HS-27A (cell line): ENCODE measurements at places on chromosomes 4 and X.

DNA sequence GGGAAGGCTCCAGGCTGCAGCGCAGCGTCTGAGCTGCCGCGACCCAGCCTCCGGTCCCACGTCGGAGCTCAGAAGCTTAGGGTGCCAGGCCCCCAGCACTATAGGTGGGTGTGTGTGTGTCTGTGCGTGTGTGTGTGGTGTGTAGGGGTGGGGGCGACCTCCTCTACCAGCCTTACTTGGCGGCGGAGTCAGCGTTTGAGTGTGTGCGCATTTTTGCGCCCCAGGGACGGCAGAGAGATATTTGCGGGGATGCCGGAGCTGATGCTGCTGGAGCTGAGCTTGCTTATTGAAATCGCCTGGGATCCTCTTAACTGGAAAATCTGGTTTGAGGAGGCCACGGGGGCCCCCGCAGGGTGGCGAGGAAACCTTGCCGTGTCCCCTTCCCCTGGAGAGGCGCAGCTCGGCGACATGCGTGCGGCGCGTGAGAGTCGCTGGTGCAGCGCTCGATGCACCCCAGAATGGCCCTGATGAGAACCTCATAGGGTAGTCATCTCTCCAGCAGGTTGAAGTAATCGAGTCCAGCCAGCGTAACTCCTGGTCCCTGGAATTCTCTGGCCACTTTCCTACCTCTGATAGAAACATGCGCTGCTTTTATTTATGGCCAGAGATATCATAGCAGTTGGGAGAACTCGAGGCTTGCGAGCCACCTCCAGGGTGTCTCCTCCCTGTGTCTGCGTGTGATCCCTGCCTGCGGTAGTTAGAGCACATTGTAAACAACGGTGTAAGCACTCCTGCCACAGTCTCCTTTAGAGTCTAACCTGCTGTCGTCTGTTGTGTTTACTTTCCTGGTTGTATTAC, 2.7 kb downstream of the ADGRL3 start:
- no peak for DNase-seq

DNA sequence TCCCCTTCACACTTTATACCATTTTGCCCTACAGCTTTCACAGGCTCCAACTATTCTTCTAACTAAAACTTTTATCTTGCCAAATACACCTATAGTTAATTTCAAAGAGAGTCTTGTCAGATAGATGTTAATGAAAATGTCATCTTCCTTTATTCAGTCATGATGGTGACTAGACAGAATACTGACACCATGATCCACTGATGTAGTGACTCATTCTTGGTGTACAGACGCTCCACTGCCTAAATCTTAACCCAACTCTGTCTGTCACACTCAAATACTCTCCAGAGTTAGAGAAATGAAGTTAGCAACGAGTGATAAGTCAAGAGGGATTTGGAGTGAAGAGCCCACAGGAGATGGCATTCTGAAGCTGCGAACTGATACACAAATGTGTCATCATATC, 32.1 kb upstream of the HDAC8 start:
- DNase-seq: no peak

DNA sequence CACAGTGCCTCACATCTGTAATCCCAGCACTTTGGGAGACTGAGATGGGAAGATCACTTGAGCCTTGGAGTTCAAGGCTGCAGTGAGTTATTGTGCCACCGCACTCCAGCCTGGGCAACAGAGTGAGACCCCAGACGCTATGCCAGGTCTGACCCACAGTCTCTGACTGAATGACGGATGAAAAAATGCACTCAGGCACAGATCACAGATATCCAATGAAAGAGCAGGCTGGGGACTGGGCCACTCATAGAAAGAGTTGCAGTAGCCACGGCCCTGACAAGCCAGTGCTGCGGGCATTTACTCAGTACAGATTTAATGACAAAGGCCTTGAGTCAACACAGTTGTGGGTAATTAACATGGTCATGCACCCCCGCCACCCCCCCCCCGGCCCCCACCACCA, 22.7 kb downstream of the NUDT6 start:
- DNase-seq: no peak

GRCh38 chr4:2786152-2786671, 6.7 kb upstream of the SH3BP2 start:
- DNase-seq: no peak

DNA sequence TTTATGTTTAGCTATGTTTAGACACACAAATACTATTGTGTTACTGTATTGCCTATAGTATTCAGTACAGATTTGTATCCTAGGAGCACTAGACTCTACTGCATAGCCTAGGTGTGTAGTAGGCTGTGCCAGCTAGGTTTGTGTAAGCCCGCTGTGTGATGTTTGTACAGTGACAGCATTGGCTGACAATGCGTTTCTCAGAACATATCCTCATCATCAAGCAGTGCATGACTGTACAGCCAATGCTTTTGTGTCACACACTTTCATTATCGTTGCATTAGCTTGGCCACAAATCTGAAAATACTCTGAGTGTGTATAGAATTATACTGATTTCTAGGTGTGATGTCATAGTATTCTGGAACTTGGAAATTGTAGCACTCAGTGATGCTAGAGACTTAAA, 63.4 kb downstream of the CLDN34 start:
- DNase-seq: no peak

GRCh38 chrX:13215729-13216128, 104.1 kb downstream of the ATXN3L start:
- no peak for DNase-seq

GRCh38 chr4:104022226-104022625, 302.4 kb upstream of the TACR3 start:
- DNase-seq: no peak

DNA sequence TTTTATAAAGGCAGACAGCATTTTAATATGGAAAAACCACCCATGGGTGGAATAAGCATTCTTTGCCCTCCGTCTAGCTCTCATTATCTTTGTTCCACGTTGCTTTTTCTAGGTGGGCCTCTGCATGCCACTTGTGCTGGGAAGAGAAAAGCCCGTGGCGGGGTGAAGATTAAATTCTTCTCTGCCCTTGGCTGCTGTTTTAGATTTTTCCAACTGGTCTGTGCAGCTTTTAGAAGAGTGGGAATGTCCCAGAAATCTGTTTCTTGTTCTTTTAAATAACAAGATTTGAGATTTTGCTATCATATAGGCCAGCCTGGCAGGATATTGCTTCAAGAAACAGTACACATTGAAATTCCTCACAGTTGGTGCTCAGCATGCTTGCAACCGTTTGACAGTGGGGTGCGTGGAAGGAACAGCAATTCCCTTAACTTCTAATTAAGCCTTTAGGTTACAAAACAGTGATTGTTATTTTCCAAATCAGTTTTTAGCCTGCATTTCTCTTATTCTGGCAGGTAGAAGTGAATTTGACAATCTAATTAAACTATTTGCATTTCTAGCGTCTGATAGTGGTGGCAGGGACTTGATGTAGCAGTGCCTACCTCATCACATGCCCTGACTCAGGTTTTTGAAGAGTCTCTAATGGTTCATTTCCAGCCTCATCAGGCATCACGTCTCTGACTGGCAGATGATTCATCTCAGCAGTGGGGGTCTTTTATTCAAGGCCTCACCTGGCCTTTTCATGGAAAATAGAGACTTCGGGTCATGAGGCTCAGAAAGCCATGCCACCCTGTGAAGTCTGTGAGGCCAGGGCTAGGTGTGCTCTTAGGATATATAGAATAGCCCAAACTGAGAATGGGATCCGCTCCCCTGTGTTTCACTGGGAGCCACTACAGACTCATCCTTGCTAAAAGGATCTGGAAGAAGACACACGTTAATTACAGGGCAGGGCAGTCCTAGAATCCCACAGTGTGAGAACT, 50.8 kb downstream of the PPEF1 start:
- DNase-seq: no peak

GRCh38 chr4:110905367-110905766, 282.5 kb upstream of the PITX2 start:
- no peak for DNase-seq

DNA sequence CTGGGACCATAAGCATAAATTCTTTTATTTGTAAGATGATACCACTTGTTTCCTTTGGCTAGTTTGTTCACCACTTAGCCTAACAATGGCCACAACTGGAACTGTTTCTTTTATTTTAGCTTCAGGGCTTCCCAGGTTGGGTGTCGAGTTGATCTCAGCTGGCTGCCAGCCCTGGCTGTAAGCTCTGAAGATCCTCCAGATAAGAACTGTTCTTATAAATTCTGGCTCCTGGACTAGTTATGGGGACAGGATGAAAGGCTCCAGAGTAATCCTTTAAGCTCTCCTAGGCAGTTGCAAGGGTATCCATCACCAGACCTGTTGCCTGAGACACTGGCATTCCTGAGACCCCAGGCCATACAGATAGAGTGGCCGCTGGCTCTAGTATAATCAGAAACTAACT, 129.4 kb upstream of the ACSL4 start:
- DNase-seq: no peak

GRCh38 chr4:155543126-155543765, 123.4 kb upstream of the GUCY1A1 start:
- DNase-seq: no peak

DNA sequence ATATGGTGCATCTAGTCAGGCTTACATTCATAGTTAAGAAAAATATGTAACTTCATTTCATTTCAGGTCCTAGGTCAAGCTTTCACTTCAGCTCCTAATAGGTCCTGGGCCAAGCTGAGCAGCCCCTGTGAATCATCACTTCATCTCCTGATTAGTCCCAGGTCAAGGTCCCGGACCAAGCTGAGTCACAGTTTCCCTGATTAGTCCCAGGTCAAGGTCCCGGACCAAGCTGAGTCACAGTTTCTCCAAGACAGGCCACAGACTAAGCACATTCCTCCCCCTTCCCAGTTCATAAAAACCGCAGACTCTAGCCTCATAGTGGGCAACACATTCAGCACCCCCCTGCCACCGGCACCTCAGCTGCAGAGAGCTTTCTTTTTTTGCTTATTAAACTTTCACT, 1331.8 kb downstream of the PCDH19 start:
- DNase-seq: no peak

DNA sequence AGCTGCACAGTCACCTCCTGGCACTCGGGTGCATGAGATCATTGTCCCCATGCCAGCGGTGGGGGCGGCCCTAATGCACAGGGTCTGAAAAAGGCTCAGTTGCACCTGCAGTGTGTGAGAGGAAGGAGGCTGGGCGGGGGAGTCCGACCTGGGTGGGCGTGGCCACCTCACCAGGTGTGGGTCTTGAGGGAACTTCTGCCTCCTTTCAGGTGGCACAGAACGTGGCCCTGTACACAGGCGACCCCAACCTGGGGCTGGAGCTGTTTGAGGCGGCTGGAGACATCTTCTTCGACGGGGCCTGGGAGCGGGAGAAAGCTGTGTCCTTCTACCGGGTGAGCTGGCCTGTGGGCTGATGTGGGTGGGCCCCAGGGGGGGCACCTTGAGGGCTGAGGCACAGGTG, 34.3 kb upstream of the HTRA3 start:
- no peak for DNase-seq

- no peak for DNase-seq
Observed at GRCh38 chr4:177582992-177583391, 140.8 kb upstream of the AGA start.

DNA sequence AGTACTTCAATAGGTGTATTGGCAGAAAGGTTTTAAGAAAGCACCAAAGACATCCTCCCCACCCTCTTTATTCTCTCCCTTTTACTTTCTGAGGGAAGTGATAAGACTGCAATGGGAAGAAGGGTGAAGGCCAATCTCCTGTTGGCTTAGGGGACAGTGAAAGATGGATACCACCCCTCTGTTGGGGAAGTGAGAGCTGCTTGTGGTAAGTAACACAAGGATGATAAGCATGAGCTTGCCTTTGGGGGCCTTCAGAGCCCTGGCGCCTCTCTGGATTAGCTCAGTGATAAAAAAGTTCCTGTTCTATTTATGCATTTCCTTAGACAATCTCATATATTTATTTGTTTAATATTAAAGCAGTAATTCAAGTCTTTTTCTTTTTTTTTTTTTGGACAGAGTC, 5.2 kb upstream of the KLF8 start:
- no peak for DNase-seq

DNA sequence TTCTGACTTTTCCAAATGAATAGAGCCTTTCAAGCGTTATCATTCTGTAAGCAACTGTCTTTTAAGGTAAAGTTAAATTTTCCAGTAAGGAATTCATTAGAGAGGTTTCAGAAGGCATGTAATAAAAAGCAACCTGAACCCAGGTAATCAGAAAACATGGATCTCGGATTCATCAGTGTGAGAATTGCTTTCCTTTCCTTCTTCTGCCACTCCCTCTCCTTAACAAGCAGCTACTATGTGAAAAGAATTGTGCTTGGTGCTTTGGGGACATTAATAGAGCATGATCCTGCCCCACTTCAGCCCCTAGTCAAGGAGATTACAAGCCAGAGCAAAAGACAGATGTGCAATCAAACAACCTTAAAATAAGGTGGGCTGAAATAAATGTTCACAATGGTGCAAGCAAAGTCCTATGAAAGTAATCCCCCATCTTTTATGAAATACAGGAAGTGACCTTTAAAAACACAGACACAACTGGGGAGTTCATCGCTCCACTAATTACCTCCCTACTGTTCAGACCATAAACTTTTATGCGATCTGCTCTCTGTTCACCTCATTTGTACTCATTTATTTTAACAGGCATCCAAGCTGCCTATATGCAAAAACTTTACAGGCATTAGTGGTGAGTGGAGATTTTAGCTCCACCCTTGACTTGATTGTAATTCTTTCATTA, 122.9 kb upstream of the RASGEF1B start:
- no peak for DNase-seq

DNA sequence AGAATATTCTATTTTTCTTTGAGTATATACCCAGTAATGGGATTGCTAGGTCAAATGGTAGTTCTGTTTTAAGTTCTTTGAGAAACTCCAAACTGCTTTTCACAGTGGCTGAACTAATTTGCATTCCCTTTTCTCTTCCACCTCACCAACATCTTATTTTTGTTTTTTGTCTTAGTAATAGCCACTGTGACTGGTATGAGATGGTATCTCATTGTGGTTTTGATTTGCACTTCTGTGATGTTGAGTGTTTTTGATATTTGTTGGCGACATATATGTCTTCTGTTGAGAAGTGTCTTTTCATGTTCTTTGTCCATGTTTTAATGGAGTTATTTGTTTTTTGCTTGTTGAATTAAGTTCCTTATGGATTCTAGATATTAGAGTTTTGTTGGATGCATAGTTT, 24.4 kb downstream of the AIMP1 start:
- DNase-seq: no peak

DNA sequence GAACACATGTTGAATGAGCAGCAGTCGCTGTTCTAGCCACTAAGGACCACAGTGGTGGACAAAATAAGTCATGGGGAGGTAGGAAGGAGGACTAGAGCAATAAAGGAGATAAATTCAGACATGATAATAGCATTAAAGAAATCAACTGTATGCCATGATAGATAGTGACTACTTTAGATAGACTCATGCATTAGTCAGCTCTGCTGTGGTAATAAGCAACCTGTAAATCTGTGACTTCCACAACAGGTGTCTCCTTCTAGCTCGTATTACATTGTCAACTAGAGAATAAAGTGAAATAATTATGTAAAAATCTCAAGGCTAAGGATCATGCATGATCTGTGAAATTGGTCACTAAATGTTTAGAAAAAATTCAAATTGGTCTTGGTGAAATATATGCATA, 77.9 kb downstream of the WWC2 start:
- DNase-seq: no peak

- DNase-seq: no peak
Observed at GRCh38 chr4:37279894-37280592, 35.5 kb downstream of the NWD2 start.

GRCh38 chr4:128916832-128917231, 107.3 kb downstream of the JADE1 start:
- DNase-seq: no peak
